ENCODE measurements at places on chromosomes 7 and 10. TPM values are rescaled to one million over a fixed set of nuclear protein-coding genes. Genes with fewer than 3 reads are reported as not detected.

Gene ETV1
- total RNA-seq = 5.0 TPM

Gene PLPP4
- total RNA-seq = 0.20 TPM

Gene EBLN1
- not detected for total RNA-seq

Gene TMEM196
- not detected for total RNA-seq

Gene CYP2C19
- total RNA-seq = not detected

Gene LDB3
- total RNA-seq = not detected

Gene PROSER2
- total RNA-seq = 5.0 TPM

Gene SERPINE1
- total RNA-seq = 170 TPM

DNA sequence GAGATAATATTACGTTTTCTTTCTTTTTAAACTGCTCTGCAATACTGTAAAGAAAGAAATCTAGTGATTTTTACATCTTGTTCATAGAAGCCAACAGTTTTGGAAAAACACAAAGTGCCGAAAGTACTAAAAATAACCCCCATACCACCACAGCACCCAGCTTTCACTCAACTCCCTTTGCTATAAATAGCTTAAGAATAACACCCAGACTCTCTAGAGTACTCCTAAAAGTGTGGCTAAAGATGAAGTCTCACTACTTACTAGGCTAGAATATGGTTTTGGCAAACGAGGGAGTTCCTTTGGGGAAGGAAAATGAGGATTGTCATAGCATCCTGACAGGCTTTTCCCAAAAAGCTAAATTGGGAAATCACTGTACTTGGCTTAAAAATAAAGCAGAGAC is 151.8 kb upstream of the ANK3 start:
- no peak for DNase-seq

GRCh38 chr10:22640359-22640758 is 74.0 kb downstream of the PIP4K2A start:
- DNase-seq = no peak

GRCh38 chr10:122733931-122734665 is 34.5 kb upstream of the C10orf120 start:
- DNase-seq = no peak

- DNase-seq = no peak
These were observed 5.6 kb upstream of the VSTM4 start for GRCh38 chr10:49120911-49121310.

DNA sequence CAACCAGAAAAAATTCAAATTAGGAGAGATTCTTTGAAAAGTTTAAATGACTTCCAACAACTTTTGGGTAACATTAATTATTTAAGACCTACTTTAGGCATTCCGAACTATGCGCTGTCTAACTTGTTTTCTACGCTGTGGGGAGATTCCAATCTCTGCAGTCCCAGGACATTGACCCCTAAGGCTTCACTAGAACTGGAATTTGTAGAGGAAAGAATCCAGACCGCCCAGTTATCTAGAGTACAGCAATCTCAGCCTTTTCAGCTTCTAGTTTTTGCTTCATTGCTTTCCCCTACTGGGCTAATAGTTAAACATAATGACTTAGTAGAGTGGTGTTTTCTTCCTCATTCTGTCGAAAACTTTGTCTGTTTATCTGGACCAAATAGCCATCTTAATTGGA is 14.9 kb upstream of the DDC start:
- DNase-seq = no peak

DNA sequence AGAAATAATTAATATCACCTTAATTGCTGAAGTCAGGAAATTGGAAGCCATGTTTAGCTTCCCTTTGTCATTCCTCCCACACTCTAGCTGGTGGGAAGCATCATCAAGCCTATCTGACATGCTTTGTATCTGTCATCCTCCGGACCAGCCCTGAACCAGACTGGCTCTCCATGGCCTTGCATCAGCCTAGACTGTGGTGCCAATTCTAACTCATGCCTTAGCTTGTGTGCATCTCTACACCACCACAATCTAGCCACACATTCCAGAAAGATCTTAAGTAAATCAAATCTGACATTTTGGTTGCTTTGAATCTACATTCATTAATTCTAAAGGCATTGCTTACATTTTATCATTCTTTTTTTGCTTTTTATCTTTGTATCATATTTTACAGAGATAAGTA is 196.4 kb upstream of the VSTM2A start:
- no peak for DNase-seq

DNA sequence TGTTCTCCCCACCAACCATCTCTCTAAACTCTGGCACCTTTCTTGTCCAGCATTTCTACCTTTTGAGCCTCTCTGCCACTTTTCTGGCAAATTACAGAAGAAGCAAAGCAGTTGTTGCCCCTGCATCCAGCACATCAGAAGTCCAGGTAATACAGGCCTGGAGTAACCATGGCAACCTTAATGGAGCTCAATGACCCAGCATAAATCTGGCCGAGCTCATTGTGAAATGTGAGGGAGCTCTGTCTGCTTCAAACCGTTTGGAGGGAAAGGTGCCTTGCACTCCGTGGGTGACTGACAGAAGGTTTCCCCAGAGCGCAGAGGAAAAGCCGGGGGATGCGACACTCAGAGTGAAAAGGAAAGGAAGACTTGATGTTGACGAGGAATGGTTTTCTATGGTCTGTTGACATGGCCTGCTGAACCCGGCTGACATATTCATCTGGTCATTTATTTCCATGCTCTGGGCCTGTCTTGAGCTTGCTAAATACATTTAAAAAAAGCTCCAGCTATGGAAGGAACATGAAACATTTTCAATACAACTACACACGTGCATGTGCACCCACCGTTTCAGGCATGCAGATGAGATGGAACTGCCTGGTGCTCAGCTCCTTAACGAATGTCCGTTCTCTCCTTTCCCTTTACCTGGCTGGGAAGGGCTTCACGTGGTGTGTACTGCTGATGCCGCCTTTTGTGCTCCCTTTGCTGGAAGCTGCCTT is 74.9 kb downstream of the ADRA2A start:
- DNase-seq = no peak

- no peak for DNase-seq
These were observed 63.3 kb downstream of the GSAP start for GRCh38 chr7:77352665-77353406.

- peak; percentile 39 for DNase-seq
These were observed 39.5 kb downstream of the NT5C2 start for GRCh38 chr10:103153302-103154197.

DNA sequence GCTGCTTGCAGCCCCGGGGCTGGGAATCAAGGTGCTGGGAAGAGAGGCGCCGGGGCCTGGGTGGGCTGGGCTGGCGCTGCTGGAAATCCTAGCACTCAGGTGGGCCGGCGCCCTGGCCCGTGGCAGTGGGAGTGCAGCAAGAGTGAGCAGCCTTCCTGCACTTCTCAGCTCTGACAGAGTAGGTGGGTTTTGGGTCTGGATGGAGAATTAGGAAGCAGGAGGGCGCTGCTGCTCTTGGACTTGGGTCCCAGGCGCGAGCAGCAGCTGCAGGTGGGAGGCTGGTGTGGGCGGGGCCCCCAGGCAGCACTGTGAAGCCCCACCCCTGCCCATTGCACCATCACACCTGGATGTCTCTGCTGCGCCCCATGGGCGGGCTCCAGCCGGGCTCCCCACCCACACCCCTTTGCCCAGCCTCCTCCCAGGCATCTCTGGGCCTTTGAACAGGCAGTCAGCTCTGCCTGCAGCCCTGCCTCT is 6.0 kb downstream of the BRI3 start:
- no peak for DNase-seq

- no peak for DNase-seq
These were observed 30.1 kb upstream of the TM9SF3 start for GRCh38 chr10:96616961-96617360.

GRCh38 chr10:25263931-25264330 is 89.1 kb downstream of the GPR158 start:
- DNase-seq = no peak

GRCh38 chr10:20087353-20087752 is 271.1 kb downstream of the PLXDC2 start:
- DNase-seq = no peak

DNA sequence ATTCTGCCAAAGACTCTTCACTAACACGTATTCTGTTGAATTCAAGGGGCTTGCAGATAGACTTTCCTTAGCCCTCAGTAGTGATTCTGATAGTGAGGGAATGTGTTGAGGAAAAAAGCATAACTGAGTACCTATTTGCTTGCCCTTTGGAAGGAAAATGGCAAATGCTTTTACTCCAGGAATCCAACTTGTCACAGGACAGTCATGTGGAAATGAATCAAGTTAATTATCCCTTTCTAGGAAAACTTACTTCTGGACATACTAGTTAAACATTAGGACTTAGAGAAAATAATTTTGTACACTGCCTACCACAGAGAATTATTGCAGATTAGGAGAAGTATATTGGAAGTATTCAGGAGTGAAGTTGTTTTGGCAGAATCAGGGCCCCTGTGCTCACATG is 148.9 kb upstream of the SLC13A1 start:
- no peak for DNase-seq

DNA sequence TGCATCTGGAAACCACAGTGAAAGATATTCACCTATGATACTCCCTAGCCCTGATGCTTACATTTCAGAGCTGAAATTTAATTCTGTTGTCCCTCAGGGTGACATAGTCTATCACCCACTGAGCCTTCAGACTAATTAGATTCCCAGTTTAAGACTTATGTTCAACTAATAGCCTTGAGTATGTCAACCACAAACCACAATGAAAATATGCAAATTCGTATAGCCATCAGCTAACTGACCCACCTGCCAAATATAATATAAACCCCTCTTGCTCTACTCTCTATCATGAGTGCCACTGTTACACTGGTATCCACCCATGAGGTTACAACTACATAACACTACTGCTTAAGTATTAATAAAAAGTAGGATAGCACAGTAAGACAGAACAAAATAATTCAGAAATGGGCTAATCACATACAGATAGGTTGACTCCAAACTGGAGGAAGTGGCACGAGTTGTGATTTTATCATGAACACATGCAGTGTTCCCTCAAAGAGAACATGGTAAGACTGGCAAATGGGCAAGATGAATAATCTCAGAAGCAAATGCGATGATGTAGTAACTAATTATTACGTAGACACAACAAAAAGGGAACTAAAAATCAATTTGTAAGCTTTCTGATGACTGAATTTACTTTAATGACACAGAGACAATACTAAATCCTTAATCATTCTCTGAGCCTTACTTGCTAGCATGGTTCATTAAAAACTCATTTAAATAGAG is 290.6 kb downstream of the PARD3 start:
- no peak for DNase-seq

DNA sequence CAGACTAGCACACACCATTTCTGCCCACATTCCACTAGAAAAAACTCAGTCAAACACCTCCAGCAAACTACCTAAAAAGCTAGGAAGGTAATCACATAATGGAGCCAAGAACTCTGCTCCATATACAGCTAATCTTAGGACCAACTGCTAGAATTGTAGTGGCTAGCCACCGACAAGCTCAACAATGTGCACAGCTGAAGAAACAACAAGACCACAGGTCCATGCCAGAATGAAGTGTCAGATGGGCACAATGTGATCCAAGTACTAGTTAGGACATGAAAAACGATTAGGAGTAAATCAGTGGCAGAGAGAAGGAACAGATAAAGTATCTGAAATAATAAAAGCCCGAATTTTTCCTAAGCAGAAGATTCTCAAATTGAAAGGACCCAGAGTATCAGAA is 38.6 kb downstream of the TMEM106B start:
- no peak for DNase-seq

DNA sequence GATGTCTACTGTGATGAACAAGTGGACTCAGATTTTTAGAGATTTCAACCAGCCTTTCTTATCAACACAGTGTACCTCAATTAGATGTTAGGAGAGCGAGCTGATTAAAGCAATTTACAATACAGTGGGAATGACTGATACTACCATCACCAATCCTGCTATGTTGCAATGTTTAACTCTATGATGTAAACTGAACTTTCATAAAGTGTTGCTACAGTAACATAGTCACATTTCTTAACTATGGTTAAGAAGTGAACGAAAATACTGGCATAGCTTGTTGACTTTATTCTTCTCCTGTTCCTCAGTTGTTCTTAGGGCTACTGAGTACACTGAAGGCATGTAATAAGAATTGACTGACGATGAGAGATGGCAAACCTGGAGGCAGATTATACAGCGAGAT is 139.8 kb downstream of the MYOF start:
- DNase-seq = no peak

DNA sequence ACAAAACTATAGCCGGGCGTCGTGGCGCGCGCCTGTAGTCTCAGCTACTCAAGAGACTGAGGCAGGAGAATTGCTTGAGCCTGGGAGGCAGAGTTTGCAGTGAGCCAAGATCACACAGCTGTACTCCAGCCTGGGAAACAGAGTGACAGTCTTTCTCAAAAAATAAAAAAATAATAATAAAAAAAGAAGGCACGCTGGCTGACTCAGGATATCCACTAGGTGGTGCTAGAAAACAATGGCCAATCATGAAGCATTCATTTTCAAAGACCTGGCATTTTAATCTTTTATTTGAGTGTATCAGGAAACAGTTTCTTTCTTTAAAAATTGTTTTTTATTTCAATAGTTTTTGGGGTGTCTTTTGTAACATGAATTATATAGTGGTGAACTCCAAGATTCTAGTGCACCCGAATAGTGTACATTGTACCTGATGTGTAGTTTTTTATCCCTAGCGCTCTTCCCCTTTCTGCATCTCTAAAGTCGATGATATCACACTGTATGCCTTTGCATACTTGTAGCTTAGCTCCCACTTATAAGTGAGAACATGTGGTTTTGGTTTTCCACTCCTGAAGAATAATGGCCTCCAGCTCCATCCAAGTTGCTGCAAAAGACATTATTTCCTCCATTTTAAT is 88.6 kb downstream of the LYZL1 start:
- DNase-seq = peak; percentile 32

DNA sequence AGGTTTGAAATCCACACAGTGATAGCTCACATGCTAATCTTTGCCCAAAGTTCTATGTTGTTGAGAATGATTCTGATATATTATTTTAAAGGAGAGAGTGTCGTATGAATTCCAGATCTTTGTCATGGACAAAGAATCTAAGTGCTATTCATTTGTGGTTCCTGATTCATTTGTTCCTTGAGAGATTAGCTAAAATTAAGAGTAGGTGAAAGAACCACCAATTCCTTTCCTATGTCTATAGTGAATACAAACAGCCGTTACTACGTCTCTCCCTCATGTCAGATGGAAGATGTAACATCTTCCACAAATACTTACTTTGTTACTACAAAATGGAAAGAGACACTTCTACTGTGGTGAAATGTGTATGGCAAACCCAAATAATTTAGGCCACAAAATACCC is 3.3 kb upstream of the PLXDC2 start:
- DNase-seq = no peak

GRCh38 chr10:78861529-78862327 is 207.0 kb upstream of the ZMIZ1 start:
- DNase-seq = no peak

GRCh38 chr10:11869219-11869618 is 46.1 kb downstream of the PROSER2 start:
- no peak for DNase-seq

GRCh38 chr10:122030200-122030552 is 41.2 kb downstream of the TACC2 start:
- no peak for DNase-seq

GRCh38 chr10:5318148-5318547 is 46.6 kb upstream of the UCN3 start:
- DNase-seq = no peak

All from lung microvascular endothelial cell (primary cell).